ENCODE measurements at places on chromosomes 4 and X. TPM values are rescaled to one million over a fixed set of nuclear protein-coding genes. Genes with fewer than 3 reads are reported as not detected.

GRCh38 chr4:74754218-74754617 lies 40.1 kb downstream of the BTC start:
- H3K27me3 ChIP-seq, result no peaks in the 10 kb centered on the region
- no peak for DNase-seq
- H3K4me1 ChIP-seq, result no peaks in the 10 kb centered on the region
- H3K4me3 ChIP-seq, result no peak overlapping the region
- no peak overlapping the region for H3K27ac ChIP-seq

- H3K4me1 ChIP-seq, result no peaks in the 10 kb centered on the region
- no peak for DNase-seq
- no peak overlapping the region for H3K4me3 ChIP-seq
- no peak overlapping the region for H3K27ac ChIP-seq
- H3K27me3 ChIP-seq, result no peaks in the 10 kb centered on the region
- H3K36me3 ChIP-seq, result no peaks in the 10 kb centered on the region
These were observed 5.0 kb upstream of the AFAP1 start for GRCh38 chr4:7944599-7945220.

The FRG2 gene
- not detected for total RNA-seq

The HTR2C gene
- not detected for total RNA-seq

The RPA4 gene
- total RNA-seq, result 3.1 TPM

The TCEAL6 gene
- not detected for total RNA-seq

GRCh38 chr4:121885115-121885514 lies 14.8 kb upstream of the BBS7 start:
- H3K4me3 ChIP-seq, result no peak overlapping the region
- H3K27me3 ChIP-seq, result no peaks in the 10 kb centered on the region
- no peaks in the 10 kb centered on the region for H3K36me3 ChIP-seq
- no peak overlapping the region for H3K27ac ChIP-seq

DNA sequence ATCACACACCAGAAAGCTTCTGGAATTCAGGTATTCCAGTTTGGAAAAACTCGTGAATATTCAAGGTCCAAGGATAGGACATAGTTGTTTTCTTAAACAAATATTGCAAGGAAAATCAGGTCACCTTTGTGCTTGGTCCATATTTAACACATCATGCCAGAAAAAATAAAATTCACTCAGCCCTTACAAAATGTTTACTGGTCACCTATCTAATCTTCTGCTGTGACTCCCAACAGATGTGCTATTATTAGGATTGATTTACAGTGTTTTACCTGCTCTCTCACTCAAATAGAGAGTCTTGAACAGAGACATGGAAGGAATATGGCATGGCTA lies 9.5 kb downstream of the CSN3 start:
- H3K4me3 ChIP-seq, result no peak overlapping the region
- no peaks in the 10 kb centered on the region for H3K4me1 ChIP-seq
- no peaks in the 10 kb centered on the region for H3K27me3 ChIP-seq
- DNase-seq, result no peak

- H3K27ac ChIP-seq, result no peak overlapping the region
- H3K27me3 ChIP-seq, result no peaks in the 10 kb centered on the region
- no peaks in the 10 kb centered on the region for H3K36me3 ChIP-seq
- no peaks in the 10 kb centered on the region for H3K4me1 ChIP-seq
- H3K4me3 ChIP-seq, result no peak overlapping the region
These were observed 921.8 kb upstream of the PCDH10 start for GRCh38 chr4:132227151-132227856.
